CD4-positive, alpha-beta T cell (primary cell): ENCODE measurements at places on chromosomes 1 and 21.

GRCh38 chr1:218473522-218473921 is 128.4 kb downstream of the TGFB2 start:
- DNase-seq, result no peak

GRCh38 chr1:238608144-238608543 is 717.4 kb upstream of the ZP4 start:
- DNase-seq, result no peak

DNA sequence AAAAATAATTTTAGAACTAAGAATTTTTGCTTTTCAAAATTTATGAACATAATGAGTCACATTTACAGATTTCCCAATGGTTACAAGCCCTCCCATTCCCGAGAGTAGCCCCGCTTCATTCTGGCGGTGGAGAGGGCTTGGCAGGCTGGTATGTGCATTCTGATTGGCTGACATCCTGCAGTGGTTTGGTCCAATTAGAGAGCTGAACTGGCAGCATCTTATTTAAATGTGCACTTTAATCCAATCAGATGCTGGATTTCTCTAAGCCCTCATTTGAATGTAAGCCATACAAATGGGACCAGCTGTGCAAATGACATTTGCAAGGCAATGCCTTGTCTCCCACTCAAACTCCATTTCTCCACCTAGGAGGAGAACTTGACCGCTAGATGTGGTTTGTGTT is 18.0 kb upstream of the TRIM17 start:
- DNase-seq, result no peak

DNA sequence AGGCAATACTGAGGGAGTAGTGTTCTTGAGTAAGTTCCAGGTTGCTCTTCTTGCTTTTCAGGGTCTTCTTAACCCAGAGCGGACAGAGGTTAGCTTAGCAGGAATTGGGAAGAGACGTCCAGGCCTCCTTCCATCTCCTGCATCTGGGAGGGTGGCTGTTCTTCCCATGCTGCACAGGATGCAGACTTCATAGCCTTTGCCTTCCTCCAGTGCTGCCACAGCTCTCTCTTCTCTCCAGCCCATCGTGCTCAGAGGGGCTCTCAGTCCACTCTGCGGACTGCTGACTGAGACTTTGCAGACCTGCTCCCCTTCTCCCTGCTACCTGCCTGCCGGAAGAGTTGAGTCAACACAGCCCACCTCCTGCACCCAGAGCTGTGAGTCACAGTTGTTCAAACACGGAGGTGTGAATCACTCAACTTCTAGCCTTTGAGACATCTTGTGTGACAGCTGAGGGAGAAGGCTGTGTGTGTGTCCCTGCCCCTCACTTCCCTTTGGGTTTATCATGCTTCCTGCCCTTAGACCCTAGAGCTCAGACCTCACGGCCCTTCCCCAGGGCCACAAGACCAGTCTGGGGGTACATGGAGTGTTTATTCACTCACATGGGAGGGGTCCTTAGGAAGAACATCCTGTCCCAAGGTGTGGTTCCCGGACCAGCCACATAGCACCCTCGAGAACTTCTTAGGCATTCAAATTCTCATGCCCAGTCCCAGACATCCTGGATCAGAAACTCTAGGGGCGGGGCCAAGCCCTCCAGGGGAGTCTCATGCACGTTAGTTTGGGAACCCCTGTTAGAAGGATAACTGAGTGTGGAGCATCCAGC is 158.3 kb upstream of the CACNA1E start:
- DNase-seq, result no peak

DNA sequence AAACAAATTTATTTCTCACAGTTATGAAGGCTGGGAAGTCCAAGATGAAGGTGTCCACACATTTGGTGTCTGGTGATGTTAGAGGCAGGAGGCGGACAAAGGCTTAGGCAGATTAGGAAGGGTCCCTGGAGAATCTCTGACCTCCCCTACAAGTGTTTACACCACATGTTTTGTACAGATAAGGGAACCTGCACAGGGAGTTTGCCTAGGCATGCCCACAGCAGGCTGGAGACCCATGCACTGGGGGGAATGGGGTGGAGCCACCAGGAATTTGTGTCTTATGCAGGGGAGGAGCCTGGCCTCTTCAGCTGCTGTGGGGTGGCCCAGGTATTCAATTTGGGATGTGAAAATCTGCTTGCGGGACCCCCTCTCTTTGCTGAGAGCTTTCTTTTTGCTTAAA is 131.3 kb downstream of the PATJ start:
- DNase-seq, result no peak

DNA sequence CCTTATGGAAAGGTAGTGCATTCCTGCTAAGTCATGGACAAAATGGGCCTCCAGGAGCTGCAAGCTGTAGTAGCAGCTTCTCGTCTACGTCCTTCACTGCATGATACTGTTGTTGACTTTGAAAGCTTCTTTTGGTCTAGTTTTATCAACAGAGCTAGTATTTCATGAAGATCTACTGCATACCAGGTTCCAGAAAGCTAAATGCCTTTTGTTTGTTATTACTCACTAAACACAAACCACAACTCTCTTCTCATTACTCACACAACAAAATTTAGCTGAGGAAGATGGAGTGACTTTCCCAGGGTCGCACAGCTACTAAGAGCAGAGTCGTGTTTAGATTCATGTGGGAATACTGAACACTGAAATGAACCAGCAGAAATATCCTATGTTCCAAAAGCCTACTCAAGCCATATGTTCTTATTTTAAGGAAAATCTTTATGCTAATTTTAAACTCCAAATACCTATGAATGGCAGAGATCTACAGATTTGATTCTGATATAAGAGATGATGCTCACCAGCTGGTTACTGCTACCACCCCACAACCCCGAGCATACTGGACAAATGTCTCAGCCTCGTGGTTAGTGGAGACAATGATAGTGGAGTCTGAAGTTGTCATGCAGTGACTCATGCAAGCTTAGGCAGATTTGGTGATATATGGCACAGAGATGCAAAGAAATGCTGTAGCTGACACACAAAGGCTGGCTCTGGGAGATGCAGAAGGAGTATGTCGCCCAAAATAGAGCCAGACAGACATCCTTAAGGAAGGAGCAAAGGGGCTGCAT is 20.6 kb downstream of the PGBD2 start:
- no peak for DNase-seq

DNA sequence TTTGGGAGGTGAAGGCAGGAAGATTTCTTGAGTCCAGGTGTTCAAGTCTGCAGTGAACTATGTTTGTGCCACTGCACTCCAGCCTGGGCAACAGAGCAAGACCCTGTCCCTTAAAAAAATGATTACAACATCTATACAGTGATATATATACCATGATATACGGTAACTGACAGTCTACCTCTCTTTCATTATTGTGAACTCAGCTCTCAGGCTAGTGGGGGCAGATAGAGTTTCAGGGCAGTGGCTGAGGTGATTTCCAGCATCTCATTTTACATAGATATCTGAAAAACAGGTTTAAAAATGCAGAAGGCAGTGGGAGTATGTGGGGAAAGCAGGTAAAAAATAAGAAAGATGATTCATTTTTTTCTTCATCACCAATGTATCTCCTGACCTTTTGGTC is 8.1 kb upstream of the NTNG1 start:
- no peak for DNase-seq

DNA sequence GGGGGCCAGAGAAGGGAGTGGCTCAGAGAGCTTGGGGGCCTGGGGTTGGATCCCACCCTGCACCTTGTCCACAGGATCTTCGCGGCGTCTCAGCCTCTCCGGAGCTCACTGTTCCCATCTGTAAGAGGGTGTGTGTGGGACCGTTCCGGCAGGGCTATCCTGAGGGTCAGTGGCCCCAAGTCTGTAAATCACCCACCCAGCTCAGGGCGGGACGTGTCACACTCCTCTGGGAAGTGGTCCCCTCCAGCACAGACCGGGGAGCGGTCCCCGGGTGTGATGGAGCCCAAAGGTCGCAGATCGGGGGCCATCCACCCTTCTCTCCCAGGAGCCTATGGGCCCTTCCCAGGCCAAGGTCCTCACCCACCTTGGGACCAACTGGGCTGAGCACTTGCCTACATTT is 40.0 kb downstream of the KCNAB2 start:
- DNase-seq, result no peak

DNA sequence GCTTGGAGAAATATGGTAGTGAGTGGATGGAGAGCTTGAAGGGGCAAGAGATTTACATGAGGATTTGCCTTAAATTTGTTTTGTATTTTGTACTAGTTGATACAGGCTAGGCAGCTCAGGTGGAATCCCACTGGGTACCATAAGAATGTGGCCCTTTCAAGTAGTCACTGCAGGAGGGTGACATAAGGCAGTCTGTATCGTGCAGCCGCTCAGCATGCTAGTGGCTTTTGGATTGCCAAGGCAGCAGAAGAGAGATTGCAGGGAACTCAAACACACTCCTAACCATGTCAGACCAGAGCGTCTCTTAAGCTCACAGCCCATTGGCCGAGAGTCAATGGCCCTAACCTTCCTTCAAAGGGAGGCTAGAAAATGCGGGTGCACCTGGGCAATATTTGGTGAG is 420.0 kb downstream of the ADGRL2 start:
- no peak for DNase-seq
